Endothelial cell (in vitro differentiated cells): ENCODE measurements at places on chromosomes 3 and 15.

GRCh38 chr3:10845839-10846656 is 30.0 kb downstream of the SLC6A11 start:
- DNase-seq = no peak

DNA sequence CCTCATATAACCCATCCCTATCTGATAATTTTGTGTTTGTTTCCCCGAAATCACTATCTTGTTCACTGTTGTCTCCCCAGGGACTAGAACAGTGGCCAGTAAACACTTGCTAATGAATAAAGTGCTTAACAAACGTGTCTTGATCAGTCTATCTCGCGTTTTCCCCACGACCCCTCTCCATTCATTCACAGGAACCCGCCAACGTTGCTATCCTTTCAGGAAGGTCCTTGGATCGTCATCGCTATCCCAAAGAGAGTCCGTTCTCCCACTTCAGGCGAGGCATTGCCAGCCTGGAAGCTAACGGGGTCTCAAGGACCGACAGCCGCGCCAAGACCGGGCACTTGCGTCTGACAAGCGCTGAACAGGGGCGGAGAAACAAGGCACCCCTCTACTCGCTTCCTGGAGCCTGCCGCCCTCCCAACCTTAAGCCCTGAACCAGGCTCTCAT is 344 bp downstream of the LINS1 start:
- DNase-seq = no peak

DNA sequence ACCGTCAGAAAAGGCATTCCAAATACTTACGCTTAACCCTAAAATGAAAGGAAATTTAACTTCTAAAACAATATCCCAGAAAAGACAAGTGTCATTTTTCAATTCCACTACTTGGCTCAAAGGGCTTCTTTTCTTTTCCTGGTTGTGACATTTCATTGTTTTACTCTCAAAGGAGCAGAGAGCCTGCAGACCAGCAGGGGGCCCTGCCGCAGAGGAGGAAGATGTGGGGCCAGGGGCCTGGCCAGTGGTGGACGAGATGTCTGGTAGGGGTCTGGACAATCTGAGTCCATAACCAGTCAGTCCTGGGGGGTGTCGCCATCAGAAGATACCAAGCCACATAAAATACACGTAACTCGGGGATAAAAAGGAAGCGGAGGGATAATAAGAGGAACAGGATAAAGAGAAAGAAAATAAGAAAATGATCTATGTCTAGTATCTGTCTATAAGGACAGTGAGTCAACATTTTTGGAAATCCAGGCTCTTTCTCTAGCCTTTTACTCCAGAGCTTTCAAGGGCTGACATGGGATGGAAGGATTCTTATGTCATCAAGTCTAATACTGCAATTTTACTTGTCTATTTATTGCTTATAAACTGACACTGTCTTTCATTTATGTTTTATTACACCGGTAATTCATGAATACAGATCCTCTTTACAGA is 54.2 kb upstream of the ARHGEF3 start:
- DNase-seq = peak; percentile 68

GRCh38 chr15:78565951-78566774 is 843 bp downstream of the CHRNA5 start:
- DNase-seq = no peak

GRCh38 chr15:40908095-40908494 is 13.8 kb downstream of the VPS18 start:
- no peak for DNase-seq

DNA sequence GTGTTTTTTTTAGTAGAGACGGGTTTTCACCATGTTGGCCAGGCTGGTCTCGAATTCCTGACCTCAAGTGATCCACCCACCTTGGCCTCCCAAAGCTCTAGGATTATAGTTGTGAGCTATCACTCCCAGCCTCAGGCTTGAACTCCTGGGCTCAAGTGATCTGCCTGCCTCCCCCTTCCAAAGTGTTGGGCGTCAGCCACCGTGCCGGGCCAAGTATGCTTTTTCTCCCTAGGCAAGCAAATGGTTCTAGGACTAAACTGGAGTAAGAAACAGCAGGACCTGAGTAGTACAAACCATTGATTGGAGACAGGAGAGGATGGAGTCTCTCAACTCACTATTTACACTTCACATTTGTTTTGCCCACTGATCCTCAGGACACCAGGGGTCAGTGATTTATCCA is 4.6 kb upstream of the PTPN9 start:
- DNase-seq = no peak

- no peak for DNase-seq
Observed at GRCh38 chr15:61057376-61057775, 171.7 kb downstream of the RORA start.

DNA sequence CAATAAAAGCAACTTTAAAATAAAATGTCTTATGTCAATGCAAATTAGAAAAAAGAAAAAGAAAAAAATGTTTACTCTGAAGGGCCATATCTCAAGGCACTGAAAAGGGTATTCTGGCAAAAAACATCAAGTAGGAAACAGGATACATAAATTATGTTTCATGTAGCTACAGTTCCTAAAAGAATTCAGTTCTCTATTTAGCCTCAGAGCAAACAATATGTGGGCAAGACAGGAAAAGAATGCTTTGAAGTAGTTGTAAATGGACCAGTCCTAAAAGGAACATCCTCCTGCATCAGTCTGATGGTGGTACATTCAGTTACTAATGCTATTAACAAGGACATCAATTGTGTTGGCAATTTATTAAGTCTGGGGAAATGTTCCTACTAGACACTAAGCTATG is 8.1 kb downstream of the COMMD2 start:
- no peak for DNase-seq

- no peak for DNase-seq
Observed at GRCh38 chr15:36004891-36005490, 459.0 kb upstream of the DPH6 start.

- no peak for DNase-seq
Observed at GRCh38 chr3:37935756-37936666, 54.6 kb upstream of the VILL start.

- no peak for DNase-seq
Observed at GRCh38 chr15:59696332-59696731, 7.2 kb upstream of the BNIP2 start.

GRCh38 chr3:170437176-170437575 is 18.5 kb downstream of the CLDN11 start:
- no peak for DNase-seq

DNA sequence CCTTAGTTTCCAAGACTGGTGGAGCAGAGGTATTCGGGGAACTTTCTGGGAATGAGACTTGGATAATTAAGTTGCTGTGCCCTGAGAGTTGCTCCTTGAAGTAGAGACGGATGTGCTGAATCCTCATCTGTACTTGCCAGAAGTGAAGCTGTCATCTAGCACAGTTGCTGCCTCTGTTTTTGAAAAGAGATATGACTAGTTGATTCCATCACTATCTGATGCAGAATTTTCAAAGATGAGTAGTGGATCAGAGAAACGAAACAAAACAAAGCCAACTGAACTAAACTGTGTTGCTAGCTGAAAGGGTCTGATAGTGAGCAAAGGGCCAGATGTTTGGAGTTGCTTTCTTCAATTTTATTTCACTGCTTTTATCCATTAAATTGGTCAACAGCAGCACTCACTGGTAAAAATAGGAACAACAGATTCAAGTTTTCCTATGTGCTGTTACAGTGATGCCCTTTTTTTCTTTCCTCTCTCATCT is 52.7 kb downstream of the MITF start:
- no peak for DNase-seq

- DNase-seq = no peak
Observed at GRCh38 chr3:101325393-101326134, 5.2 kb upstream of the IMPG2 start.

DNA sequence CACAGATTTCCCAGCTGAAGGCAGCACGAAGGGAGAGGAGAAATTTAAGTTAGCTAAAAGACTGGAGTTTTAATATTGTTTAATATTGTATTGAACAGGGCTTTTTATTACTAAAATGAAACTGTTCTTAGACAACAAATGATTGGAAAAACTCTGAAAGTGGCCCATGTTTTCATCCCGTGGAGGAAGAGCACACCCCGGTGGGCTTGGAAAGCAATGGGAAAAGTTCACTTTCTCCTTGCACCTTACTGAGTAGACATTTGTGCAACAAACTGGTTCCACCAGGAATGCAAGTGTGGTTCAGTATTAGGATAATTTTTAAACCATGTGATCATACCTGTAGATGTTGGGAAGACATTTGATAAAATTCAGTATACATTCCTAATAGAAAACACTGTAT is 8.2 kb upstream of the ESYT3 start:
- no peak for DNase-seq

GRCh38 chr3:2915826-2916225 is 194.3 kb downstream of the IL5RA start:
- DNase-seq = no peak

- DNase-seq = no peak
Observed at GRCh38 chr3:55624238-55624637, 137.1 kb upstream of the WNT5A start.

- DNase-seq = no peak
Observed at GRCh38 chr3:55514962-55515361, 27.9 kb upstream of the WNT5A start.

DNA sequence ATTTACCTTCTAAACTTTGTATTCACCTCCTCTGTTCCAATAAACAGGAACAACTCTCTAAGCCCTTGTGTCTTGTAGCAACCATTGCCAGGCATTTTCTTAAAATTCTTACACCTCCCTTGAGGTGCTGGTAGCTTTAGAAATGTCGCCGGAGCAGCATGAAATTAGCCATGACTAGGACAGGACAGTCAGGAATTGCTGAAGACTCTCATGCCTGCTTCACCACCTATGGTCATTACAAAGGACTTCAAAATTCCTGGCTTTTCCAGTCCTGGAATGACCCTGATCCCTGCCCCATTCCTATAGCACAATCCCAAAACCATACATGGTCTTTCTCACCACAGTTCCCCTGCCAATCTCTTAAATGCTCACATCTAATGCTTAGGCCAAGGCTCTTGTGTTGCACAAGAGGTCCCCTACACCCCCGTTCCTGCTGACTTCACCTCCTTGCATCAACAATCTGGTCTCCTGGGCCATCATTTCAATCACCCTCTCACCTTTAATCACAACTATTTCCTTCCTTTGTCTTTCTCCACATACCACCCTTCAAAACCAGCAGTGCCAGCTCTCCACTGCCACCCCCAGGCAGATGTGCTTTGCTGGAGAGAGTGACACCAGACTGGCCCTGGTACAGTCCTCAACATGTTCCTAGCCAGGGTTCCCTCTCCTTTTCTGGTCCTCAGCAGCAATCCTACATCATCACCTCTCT is 113.2 kb upstream of the TJP1 start:
- peak; percentile 41 for DNase-seq
